ENCODE measurements at places on chromosomes 3 and 15. TPM values are rescaled to one million over a fixed set of nuclear protein-coding genes. Genes with fewer than 3 reads are reported as not detected.

The VPS18 gene
- 57.3 TPM for total RNA-seq

The GALNT15 gene
- total RNA-seq, result not detected

The KCNMB2 gene
- not detected for total RNA-seq

The FANCD2OS gene
- total RNA-seq, result not detected

GRCh38 chr15:91022832-91023129, 387 bp upstream of the VPS33B start:
- no peak for DNase-seq

DNA sequence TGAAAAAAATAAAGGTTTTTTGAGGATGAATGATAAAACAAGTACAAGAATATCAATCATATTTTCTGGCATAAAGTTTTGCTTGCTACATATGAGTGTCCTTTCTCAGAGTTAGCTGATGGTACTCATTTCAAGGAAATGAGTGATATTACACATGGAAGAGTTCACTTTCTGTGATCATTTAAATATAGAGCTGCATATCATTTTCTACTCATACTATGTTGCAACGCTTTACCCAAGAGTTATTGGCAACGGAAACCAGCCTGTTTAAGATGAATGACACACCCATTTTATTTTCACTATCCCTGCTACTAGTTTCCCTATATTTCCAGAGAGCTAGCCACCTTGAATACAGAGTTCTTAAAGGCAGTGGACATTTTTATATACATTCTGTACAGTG, 35.4 kb upstream of the RBMS3 start:
- DNase-seq, result no peak

DNA sequence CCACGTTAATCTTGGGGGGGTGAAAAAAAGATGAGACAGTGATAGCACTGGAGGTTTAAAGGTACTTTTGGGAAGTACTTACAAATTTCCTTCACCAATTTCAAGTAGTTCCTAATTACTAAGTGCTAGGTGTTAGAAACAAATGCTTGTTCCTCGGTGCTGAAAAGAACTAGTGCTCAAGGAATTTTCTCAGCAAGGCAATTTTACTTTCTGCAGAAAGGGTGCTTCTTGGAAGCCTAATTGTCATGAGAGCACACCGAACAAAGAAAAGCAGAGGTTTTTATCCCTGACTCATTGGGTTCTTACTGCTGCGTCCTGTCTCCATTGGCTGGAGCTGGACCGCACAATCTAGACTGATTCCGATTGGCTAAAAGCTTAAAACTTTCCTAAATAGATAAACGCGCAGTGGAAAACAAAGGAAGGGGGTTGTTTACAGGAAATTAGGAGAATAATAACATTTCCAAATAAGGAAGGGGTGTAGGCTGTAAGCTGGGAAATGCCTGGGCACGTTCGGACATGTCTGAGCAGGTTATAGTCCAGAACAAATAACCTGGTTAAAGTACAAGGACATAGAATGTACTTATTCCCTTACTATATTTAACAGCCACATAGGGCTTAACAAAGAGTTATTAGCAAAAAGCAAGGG, 49.6 kb downstream of the CHD2 start:
- no peak for DNase-seq

DNA sequence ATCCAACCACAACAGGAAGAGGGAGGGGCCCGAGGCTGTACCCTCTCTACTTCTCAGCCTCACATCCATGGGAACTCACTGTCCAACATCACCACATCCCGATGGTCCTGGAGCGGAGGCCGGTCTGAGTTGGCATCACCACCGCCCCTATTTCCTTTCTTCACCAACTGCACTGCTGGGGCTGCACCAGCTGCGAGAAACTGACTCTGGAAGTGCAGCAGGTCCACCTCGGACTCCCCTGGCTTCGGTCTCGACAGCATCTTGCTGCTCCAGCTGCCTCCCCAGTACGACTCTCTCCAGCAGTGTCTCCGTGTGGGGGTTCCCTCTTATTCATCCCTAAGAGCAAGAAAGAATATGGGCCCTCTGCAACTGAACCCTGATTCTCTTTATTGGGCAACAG, 7.2 kb downstream of the RPAP1 start:
- DNase-seq, result no peak

GRCh38 chr3:145015253-145015652, 1043.6 kb downstream of the DIPK2A start:
- no peak for DNase-seq

DNA sequence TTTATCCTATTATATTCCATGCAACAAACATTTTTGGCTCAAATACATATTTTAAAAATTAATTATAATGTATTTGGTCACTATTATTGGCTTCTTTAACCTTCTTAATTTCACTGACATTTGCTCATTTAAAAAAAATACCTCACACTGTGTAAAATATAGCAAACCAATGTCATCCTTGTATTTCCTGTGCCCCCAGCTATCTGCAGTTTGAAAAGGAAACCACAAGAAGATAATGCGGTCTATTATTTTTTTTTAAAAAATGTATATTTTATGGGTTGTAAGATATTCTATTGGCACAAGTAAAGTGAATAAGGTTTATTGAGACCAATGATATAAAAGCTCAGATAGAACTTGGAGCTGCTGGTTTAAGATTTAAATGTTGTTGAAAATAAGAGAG, 904.2 kb downstream of the SI start:
- no peak for DNase-seq

Measured in G401 (cell line).